ENCODE measurements at places on chromosomes 7 and 10.

DNA sequence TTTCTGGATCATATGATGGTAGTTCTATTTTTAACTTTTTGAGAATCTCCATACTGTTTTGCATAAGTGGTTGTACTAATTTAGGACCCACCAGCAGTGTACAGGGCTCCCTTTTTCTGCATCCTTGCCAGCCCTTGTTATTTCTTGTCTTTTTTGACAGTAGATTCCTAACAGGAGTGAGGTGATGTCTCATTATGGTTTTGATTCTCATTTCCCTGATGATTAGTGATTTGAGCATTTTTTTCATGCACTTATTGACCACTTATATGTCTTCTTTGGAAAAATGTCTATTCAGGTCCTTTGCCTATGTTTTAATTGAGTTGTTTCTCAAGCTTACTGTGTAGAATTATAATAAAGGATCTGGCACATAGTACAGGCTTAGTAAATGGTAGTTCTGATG, 238.8 kb upstream of the BMPER start:
- no peak for DNase-seq

DNA sequence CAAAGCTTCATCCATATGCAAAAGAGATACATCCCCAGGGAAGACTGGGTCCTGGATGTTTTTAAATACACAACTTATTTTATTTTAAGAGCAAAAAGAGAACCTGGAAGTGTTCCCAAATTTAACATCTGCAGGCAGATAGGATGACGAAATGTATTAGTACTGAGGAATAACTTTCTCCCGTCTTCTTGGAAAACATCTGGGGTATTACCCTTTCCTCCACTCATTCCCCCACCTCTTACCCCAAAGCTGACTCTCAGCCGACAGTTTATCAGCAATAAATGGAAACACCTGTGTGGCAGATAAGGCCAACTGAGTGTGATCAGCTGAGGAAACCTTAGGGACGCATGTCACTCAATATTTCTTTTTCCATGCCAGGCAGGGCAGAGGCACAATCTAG, 435.6 kb upstream of the NPVF start:
- DNase-seq, result no peak

DNA sequence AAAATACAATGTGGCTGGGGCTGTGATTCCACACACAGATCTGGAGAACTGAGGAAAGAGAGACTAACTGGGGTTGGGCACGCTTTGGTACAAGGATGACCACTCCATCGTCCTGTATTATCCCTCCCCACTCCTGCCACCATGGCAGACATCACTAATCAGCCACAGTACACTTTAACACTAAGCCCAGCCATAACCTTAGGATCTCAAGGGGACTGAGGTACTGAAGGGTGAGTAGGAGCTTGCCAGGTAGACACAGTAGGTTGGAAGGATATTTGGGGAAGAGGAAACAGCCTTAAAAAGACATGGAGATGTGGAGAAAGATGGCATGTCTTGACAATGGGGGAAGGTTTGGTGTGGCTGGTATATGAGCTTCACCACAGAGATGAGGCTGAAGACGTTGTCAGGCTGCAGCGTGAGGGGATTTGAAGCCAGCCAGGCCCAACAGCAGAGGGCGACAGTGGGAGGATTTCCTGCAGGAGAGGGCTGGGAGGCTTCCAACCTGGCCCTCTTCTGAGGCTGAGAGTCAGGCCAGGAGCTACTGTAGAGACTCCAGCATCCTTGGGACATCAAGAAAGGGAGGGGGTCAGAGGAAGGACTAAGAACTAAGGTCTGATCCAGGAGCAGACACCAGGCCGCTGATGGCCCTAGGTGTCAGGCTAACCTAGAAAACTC, 58.6 kb upstream of the COL13A1 start:
- DNase-seq, result no peak

DNA sequence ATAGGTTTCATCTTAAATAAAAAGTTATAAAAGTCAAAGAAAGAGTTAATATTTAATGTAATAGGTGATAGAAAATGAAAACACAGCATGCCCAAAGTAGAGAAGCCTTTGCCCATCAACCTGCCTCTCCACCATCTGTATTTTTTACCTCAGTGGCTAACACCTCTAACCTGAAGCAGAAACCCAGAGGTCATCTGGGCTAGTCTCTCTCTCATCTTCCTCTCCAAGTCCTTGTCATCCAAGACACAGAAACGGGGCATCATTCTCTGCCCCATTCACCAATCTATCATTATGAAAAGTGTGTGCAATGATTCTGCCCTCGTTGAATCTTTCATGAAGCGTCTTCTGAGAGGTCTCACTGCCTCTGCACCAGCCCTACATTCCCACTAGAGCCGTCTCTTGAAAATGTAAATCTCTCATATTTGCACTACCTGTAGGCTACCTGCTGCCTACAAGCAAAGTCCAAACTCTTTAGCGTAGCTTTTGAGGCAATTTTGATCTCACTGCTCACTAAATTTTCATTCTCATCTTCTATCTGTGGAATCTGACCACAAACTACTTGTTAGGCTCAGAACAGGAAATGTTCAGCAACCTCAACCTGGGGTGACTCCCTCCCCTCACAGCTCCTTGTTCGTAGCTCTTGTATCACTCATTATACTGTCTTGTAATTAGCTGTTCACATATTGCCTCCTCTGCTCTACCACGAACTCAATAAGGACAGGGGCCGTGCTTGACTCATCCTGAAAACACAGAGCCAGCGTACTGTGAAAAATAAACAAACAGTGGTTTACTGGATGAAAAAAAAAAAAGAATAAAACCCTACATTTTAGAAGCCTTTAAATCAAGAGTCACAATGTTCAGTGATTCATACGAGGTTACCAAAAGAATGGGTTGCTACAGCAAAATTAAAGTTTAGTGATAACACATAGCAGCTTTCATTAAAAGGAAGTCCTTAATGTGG, 83.1 kb downstream of the CTNNA3 start:
- peak; percentile 19 for DNase-seq

- DNase-seq, result no peak
Measured at GRCh38 chr7:54785261-54785660, 26.2 kb upstream of the SEC61G start.

- no peak for DNase-seq
Measured at GRCh38 chr7:88307412-88307811, 718 bp upstream of the STEAP4 start.

GRCh38 chr10:58785354-58785753, 272.7 kb downstream of the BICC1 start:
- DNase-seq, result no peak

DNA sequence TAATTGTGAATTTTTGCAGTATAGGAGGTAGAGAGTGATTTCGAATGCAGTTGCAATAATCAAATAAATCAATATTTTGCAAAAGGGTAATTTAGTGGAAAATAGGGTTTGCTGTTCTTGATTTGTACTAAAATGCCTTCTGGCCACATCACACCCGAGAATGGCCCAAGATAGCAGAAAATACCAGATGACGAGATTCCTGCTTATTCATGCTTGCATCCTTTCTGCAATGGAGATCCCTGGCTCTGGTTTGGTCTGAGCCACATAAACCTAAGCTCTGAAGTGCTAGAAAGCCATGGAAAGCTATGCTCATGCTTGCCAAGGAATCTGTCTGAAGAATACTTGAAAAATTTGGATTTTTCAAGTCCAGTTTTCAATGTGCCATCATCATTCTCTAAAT, 634.2 kb upstream of the COBL start:
- DNase-seq, result no peak

DNA sequence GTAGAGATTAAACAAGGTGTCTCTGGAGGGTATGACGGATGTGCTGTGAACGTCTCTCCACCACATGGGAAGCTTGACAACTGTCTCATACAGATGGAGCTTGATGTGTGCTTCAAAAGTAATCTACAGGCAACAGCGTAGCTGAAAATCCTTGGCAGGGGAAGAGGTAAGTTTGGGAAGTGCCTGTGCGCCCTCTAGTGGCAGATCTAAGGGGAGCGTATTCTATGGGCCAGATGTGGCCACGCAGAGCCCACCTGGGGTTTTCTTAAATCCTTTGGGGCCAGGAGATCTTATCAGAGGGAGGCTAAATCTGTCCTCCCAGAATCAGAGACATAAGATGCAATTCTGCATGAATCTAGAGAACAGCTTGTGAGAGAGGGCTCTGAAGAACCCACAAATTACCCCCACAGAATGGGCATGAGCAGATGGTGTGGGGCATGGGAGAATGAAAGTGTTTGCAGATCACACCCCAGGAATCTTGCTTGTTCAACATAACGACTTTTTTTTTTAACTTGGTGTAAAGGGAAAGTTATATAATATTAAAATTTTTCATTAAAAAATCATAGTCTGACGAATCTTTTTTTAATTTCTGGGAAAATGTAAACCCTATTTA, 91.2 kb upstream of the MPP7 start:
- peak; percentile 39 for DNase-seq

GRCh38 chr7:32072397-32072796, 2.2 kb upstream of the PDE1C start:
- DNase-seq, result no peak

- no peak for DNase-seq
Measured at GRCh38 chr7:156218544-156219306, 406.5 kb upstream of the SHH start.

GRCh38 chr10:24873281-24873683, 79.1 kb downstream of the PRTFDC1 start:
- no peak for DNase-seq

GRCh38 chr10:103246324-103246723, 637 bp downstream of the RPEL1 start:
- DNase-seq, result no peak

- DNase-seq, result no peak
Measured at GRCh38 chr7:43111630-43112458, 603 bp upstream of the HECW1 start.

GRCh38 chr10:100216006-100216405, 13.4 kb downstream of the CHUK start:
- DNase-seq, result no peak

GRCh38 chr7:70419526-70420380, 712.2 kb upstream of the GALNT17 start:
- DNase-seq, result no peak

DNA sequence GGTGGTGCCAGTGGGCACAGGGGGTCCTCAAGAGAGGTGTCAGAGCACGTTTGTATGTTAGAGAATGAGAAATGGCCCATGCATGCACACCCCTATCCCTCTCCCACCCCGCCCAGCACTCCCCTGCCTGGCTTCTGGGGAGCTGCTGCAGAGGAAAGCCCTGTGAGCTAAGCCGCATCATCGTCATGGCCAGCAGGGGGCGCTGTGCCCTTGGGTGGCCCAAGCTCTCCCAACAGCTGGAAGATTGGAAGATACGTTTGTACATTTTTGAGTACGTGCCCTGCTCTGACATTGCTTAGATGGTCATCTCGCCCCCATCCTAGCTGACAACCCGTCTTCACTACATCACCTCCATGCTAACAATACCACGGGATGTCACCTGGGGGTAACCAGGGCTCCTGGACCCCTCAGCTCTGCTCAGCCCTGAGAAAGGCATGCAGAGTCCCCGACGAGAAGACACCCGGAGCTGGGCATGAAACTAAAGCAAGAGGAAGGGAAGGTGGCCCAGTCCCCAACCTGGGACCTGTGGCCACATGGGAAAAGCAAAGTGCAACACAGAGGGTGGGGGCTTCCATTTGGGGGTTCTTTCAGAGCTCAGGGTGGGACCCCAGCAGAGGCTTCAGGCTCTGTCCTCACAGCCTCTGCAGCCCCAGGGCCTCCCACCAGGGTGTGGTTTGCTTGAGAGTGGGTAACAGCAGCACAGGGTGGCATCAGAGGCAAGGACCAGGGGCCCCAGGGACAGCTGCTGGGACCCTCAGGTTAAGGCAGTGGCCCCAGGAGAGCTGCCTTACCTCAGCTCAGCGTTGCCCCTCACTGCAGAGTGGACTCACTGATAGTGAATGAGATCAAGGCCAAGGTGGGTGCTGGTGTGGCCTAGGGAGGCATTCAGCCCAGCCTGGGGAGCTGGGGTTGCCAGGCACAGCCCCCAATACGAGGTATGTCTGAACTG, 136.6 kb downstream of the PTPN20 start:
- DNase-seq, result peak; percentile 65

DNA sequence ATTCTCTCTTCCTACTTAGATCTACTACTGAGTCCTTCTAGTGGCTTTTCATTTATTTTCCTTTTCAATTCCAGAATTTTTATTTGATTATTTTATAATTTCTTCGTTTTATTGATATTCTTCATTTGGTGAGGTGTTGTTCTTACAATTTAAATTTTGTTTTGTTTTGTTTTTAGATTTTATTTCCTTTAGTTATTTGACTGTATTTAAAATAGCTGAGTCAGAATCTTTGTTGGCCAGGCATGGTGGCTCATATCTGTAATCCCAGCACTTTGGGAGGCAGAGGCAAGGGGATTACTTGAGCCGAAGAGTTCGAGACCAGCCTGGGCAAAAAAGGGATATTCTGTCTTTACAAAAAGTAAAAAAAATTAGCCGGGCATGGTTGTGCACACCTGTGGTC, 36.1 kb downstream of the AKAP9 start:
- DNase-seq, result no peak

DNA sequence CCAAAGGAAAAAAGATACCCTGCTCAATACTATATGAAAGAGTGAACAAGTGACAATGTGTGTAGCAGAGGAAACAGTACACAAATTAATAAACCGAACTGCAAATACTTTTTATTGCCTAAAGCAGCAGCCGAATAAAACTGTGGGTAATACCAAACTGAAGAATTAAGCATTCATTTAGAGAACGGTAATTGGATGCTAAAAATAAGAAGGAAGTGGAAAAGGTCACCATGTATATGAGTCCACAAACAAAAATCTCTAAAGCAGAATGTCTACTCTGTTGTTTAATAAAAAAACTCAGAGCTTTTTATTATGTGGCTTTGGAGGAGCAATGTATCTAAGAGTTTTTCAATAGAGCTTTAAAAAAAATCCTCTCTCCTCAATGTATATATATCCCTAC, 87.9 kb downstream of the ETV1 start:
- no peak for DNase-seq

GRCh38 chr7:47792521-47793121, 155.6 kb downstream of the PKD1L1 start:
- DNase-seq, result no peak

DNA sequence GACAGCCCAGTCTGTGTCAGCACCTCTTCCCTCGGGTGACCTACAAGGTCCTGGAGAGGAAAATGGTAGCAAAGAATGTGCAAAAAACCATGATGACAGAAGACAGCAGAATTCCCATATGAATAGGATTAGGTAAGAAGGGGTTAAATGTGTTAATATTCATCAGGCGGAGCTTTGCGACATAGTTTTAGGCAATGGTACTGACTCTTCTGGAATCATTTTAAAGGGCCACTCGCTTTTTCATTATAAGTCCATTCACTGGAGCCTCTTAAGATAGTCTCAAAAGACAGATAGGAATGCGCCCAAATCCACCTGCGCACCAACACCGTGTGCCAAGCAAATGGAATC, 38.2 kb downstream of the DLG5 start:
- no peak for DNase-seq
